ENCODE measurements at places on chromosomes 12 and 14.

DNA sequence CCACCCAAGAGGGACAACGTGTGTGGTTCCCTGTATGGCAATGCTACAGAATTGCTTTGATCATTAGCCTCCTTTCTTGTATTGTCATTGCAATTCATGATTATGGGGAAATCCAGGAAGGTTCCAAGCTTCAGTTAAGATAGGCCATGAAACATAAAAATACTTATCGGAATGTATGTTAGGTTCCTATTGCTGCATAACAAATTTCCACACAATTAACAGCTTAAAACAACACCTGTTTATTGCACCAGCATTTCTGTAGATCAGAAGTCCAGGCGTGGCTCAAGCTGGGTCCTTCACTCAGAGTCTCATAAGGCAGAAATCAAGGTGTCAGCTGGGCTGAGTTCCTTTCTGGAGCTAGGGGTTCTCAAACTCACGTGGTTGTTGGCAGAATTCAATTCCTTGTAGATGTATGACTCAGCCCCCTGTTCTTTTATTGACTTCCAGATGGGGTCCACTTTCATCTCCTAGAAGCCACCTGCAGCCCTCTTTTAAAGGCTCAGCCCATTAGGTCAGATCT is 365.6 kb upstream of the TMPO start:
- no peak for DNase-seq

- peak; percentile 92 for DNase-seq
Measured at GRCh38 chr12:110403146-110403975, at the start of gene ANAPC7. ANAPC7 (minus strand) TSS chr12:110403708; CDS start chr12:110403627, 81 bp downstream.

- no peak for DNase-seq
Measured at GRCh38 chr12:128388461-128389000, 121.6 kb downstream of the TMEM132C start.

GRCh38 chr12:105343836-105344235 is 13.3 kb downstream of the C12orf75 start:
- no peak for DNase-seq

GRCh38 chr12:113077057-113077858 is 20.7 kb downstream of the DTX1 start:
- DNase-seq, result peak; percentile 72

- no peak for DNase-seq
Measured at GRCh38 chr12:780750-781379, 28.5 kb downstream of the WNK1 start.

GRCh38 chr12:7369274-7369729 is 65.4 kb downstream of the ACSM4 start:
- DNase-seq, result no peak

GRCh38 chr12:26113181-26113654 is 11.6 kb downstream of the BHLHE41 start:
- DNase-seq, result peak; percentile 25

- DNase-seq, result no peak
Measured at GRCh38 chr14:77832297-77832696, 32.4 kb downstream of the ADCK1 start.

DNA sequence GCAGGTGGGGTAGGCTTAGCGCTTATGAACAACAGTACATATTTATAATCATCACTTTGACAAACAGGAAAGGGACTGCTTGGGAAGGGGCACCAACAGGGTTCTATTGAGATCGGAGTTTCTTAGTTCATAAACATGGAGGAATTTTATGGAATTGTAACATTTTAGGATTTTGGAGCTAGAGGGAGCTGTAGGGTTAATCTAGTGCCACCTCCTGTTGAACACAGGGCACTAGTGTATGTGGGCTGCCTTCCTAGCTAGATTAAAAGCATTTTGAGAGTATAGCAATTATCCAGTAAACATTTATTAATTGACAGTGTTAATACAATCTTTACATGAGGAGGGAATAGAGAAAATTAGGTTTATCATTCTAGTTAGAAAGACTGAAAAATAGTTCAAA is 23.1 kb upstream of the TBC1D30 start:
- no peak for DNase-seq

DNA sequence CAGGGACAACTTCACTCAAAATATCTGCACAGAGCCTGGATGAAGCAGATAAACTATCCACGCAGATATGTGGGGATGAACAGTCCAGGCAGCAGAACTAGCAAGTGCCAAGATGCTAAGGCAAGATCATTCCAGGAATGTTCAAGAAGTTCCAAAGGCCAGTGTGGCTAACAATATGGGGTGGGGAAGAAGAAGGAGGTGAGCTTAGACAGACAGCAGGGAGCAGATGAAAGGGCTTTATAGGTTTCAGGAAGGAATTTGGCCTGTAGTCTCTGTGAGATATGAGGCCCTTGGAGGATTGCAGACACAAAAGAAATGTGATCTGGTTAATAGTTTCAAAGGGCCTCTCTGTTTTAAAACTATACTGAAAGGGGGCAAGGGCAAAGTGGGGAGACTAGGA is 63.5 kb upstream of the PPM1H start:
- no peak for DNase-seq

DNA sequence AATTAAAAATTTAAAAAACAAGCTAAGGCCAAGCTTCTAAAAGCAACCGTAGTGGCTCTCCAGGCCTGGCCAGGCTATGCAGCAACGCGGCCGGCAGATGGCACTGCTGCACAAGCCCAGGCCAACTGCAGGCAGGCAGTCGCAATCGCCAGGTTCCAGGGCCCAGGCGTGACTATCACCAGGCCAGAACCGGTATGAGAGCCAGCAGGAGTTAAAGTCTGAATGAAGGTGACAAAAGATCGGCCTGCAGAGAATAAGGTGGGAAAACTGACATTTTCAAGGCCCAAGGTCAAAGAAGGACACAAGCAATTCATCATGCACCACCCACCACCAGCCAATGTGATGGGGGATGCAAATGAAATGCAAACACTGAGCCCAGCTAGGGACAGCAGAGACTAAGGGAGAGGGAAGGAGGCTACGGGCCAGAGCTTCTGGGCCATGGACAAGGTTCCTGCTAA is 43.6 kb upstream of the ANO2 start:
- DNase-seq, result peak; percentile 70

- no peak for DNase-seq
Measured at GRCh38 chr12:78725951-78726580, 138.5 kb upstream of the SYT1 start.

GRCh38 chr14:96581026-96581425 is 78.8 kb downstream of the PAPOLA start:
- no peak for DNase-seq

DNA sequence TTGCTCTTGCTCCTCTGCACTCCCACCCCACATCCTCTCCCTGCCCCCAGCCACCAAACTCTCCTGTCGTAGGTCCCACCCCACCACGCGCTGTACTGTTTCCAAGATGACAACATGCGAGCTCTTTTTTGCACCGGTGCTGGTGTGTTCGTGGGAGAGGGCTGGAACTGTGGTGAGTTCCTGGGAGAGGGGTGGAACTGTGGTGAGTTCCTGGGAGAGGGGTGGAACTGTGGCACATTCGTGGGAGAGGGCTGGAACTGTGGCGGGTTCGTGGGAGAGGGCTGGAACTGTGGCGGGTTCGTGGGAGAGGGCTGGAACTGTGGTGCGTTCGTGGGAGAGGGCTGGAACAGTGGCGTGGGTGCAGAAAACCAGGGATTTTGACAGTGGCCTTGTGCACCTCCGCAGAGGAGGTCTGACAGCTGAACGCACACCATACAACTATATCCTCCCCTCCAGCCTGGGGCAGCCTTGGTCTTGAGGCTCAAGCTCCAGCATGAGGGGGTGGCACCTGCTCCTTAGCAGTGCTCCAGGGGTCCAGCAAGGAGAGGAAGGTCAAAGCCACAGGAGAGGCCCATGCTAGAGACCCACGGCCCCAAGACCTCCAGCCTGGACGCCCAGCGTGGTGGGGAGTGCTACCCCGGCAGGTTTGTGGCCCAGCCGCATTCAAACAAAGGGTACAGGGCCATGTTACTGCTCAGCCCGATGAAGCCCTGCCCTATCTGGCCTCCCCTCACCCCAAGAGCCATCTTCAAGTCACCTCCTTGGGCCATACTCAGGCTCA is 50.1 kb downstream of the ACTN1 start:
- DNase-seq, result no peak
